Activated naive CD8-positive, alpha-beta T cell treated with anti-CD3 and anti-CD28 coated beads, Interleukin-2, amount 50 U/mL, for 24 hours (primary cell): ENCODE measurements at places on chromosomes 3 and 15.
A peak's percentile ranks its signal among the peaks of the same experiment; 100 is the strongest.

DNA sequence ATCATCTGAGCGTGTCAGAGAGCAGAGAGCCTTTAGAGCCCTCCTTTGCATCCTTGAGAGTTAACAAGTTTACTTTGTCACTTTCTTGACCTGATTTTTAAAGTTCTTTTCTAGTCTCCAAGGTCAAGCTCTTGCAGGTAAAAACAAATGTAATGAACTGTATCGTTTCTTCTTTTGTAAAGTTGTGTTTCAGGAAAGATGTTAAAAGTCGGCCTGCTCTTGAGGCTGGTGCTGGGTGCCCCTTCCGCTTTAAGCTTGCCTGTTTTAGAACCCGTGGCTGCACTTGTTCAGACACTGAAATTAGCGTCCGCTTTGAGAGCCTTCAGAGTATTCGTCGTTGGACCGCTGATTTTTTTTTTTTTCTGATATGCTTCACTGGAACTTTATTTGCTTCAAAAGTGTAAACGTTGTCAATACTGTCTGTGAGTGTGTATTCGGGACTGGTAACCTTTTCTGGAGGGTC is 52.6 kb upstream of the ULK4 start:
- DNase-seq, result no peak

DNA sequence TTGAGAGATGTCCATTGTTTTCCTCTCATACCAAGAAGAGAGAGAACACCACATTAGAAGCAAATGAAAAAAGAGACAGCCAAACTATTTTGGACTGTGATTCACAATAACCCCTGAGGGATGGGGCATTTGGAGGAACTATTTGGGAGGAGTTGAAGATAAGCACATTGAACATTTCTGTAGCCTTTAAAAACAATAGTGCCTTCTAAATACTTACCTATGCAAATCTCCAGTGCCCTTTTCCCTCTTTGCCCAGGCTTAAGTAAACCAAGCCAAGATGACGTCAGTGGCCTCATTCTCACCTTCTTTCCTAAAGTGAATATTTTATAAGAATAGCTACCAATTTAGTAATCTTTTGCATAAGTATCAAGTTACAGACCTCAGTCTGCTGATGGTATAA is 89.7 kb upstream of the COL8A1 start:
- no peak for DNase-seq

DNA sequence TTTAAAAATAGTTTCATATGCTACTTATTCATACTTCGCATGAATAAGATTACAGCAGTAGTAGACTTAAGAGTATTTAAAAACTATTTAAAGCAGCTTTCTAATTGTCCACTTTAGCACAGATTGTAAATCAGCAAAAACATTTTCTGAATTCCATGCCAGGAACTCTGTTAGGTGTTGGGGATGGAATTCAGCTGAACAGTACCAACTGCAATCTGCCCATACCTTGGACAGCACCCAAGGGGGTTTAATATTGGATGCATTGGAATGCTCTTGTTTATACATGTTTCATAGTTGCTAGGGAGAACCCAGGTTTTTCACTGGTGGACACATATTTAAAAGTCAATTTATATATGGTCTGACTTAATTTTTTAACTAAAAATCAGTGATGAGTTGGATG is 74.8 kb downstream of the PPM1L start:
- DNase-seq, result no peak

- DNase-seq, result no peak
Observed at GRCh38 chr3:43542328-43543043, 79.3 kb downstream of the ANO10 start.

DNA sequence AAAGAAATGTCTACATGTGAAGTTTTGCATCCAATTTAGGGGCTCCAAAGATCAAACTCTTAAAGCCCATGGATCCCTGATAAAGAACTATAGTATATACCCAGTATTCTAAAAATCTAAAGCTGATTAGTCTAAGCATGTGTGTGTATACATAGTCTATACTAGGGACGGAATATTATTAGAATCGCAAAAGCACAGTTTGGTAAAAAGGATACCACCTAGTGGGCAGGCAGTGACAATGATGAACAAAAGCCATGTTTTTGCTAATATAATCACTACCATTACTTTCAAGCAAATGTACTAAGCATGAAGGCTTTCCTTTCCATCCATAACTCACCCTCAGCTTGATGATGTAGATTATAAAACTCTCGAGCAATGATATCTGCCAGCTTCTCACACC is 16.5 kb downstream of the POLQ start:
- no peak for DNase-seq

DNA sequence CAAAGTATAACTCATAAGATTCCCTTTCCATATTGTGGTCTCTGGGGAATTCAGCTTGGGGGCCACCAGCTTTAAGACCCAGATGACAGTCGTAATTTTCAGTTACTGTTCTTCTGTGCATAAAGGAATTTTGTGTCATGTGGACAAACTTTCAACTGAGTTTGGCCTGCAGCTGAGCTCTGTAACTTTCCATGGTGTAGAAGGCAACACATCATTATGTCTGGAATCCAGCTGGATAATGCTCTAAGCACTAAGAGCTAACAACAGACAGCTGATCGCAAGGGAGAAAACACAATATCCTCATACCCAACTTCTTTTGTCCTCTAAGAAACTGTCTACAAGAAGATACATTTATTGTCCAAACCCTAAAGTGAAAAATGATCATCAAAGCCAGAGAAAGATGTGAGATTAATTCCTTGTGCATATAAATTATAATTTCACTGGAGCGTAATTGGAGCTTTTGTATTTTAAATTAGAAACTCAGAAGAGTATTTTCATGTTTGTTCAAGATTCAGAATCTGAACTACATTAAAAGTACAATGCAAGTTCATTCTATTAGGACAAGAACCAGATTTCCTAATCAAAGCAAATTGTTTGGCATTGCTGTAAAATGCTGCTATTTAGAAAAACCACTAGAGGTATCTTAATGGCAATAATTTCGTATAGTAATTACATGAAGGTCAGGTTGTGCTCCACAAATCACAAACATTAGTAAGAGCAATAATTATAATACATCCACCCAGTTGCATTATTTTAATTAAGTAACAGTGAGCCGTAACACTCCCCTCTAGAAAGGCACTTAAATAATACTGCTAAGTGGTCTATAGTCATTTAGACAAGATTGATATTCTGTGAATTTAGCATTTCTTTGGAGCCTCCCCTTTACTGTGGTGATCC is 218.8 kb downstream of the ATP8B4 start:
- no peak for DNase-seq

DNA sequence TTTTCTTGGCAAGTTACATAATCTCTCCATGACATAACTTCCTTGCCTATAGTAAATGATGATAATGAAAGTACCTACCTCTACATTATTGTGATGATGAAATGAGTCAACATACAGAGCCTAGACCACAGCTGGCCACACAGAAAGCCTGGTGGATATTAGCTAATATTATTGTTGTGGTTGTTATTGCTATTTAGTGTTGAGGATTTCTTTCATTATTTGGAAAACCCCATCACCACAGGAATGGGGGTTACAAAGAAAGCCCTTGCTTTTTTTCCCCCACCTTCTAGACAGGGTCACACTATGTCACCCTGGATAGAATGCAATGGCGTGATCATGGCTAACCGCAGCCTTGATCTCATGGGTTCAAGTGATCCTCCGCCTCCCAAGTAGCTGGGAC is 125.0 kb downstream of the PDZRN3 start:
- DNase-seq, result no peak

DNA sequence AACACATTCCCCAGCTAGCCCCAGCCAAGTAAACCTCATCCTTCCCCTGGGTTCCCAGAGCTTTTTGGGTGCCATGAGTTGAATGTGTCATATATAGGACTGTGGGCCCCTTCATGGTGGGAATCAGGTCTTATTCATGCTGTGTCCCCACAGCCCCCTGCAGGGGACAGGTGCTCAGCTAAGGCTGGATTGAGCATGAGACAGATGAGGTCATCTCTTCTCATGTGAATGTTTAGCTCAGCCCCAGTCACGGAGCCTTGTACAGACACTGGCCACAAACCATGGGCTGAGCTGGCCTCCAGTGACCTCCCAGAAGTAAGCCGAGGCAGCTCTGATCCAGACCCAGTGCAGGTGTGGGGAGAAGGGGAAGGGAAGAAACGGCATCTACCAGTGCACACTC is 70.7 kb downstream of the C3orf70 start:
- no peak for DNase-seq

DNA sequence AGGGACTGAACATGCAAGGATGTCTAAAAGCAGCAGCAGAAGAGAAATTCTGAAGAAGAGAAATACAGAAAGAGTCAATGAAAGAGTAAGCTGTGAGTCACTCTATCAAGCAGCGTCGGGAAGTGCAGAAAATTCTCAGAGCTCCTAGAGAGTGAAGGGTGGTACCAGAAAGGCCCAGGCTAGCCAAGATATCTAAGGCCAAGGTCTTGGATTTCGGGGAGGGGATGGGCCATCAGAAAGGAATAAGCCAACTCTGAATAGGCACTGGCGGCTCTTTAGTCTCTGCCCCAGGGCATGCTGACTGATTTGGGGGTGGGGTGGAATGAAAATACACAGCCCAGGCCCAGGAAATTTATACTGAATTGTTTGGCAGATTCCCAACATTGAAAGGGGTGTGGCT is 70.8 kb downstream of the GPR156 start:
- no peak for DNase-seq

DNA sequence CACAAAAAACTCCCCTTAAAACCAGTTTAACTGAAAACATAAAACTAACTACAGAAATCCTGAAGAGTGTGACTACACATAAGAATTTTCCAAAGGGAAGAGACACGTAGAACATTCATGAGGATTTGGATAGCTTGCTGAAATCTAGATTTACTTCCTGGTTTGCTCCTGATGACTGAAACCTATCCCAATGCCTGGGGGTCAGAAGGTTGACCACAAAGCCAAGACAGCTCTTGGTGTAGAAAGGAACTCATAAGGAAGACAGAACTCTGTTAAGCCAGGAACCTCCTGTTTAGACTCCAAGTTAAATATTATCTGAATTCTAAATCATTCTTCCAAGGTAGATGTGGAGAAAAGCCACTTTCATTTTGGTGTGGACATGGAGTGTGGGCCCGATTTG is 92.8 kb downstream of the TFG start:
- DNase-seq, result no peak

- DNase-seq, result no peak
Observed at GRCh38 chr3:169323578-169324451, 339.7 kb downstream of the MECOM start.

- DNase-seq, result peak; percentile 13
Observed at GRCh38 chr15:94174399-94174802, 57.0 kb upstream of the MCTP2 start.

GRCh38 chr3:175238801-175239200 is 379.7 kb downstream of the NAALADL2 start:
- DNase-seq, result no peak

- no peak for DNase-seq
Observed at GRCh38 chr15:75361989-75362641, 6.3 kb downstream of the MAN2C1 start.

DNA sequence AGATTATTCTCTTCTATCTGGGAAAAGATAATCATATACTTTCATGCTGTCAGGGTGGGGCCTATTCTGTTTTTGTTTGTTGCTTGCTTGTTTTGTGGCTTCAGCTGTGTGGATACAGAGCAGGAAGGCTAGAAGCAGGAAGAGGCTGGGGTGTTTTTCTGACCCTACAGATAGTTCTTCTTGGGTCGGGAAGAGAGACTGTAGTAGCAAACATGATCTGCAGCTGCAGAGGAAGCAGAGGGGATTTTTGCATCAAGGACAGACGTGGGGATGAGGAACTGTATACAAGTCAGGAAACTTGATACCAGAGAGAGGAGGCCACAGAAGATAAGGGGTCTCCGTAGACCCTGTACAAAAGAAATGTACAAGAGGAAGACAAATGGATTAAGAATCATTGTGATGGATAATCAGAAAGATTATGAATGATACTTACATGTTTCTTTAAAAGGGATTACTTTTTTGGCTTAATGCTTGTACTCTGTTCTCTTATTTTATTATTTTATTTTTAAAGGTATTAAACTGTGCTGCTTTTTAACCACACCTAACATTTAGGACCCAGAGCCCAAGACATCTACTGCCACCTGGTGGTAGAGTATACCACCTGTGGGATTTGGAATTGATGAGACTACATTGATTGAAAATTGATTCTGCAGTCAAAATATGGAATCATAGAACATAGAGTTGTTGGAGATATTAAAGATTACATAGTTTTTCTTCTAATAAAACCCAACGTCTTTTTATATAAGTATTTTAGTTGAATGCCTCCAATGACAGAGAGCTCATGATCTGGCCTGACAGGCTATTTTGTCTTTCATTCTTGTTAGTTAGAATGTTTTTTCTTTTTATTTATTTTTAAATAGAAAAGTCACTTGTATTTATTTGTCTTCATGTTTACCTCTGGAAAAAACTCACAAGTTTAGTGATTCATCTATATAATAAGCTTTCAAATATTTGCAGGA is 87.3 kb upstream of the ROPN1 start:
- DNase-seq, result peak; percentile 8

- DNase-seq, result no peak
Observed at GRCh38 chr3:10410383-10411002, 89.6 kb upstream of the SEC13 start.

DNA sequence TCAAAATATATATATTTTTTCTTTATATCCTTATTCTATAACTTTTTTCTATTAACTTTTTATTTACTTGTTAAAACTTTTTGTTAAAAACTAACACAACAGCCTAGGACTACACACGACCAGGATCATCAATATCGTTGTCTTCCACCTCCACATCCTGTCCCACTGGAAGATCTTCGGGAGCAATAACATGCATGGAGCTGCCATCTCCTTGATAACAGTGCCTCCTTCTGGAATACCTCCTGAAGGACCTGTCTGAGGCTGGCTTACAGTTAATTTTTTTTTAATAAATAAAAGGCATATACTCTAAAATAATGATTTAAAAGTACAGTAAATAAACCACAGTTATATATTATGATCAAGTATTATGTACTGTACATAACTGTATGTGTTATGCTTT is 58.9 kb downstream of the SFMBT1 start:
- DNase-seq, result no peak

- peak; percentile 77 for DNase-seq
Observed at GRCh38 chr15:73700041-73700842, 16.1 kb downstream of the CD276 start.

DNA sequence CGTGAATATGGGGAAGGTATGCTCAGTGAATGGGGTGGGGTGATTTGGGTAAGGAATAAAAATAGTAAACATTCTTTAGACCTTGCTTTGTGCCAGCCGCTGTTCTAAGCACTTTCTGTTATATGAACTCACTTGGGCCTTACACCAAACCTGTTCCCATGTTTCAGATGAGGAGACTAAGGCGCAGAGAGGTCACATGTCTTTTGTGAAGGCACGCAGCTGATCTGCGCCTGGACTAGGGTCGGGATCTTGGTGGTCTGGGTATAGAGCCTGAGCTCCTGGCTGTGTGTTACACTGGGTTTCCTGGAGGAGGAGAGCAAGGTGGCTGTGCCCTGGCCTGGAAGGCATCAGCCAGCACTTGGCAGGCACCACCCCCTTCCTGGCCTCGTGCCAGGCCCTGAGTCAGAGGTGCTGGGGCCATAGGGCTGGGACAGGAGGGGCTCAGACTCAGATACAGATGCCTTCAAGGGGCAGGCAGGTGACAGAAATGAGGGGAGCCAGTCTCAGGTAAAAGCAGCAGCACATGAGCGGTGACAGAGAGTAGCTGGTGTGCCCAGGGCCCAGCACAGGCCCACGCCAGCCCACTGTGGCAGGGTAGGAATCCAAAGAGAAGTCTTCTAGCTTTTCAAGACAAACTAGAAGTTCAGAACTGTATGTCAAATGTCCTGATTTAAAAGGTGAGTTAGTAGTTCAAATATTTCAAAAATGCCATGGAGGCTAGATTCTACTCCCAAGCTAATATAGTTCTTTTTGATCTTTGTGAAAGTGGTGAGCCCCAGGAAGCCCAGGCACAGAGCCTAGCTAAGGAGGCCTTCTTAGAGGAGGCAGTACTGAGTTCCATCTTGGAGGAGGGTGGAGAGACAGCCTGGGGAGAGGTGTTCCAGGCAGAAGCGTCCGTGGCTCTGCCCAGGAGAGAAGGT is 83.1 kb downstream of the DNAJB8 start:
- DNase-seq, result peak; percentile 53
